Dermis microvascular lymphatic vessel endothelial cell (primary cell): ENCODE measurements at places on chromosomes 2 and 18.
A peak's percentile ranks its signal among the peaks of the same experiment; 100 is the strongest.

- no peak for DNase-seq
Measured at GRCh38 chr2:219294356-219295351, 14.5 kb downstream of the PTPRN start.

- DNase-seq: no peak
Measured at GRCh38 chr2:231250146-231250545, 51.7 kb downstream of the ARMC9 start.

DNA sequence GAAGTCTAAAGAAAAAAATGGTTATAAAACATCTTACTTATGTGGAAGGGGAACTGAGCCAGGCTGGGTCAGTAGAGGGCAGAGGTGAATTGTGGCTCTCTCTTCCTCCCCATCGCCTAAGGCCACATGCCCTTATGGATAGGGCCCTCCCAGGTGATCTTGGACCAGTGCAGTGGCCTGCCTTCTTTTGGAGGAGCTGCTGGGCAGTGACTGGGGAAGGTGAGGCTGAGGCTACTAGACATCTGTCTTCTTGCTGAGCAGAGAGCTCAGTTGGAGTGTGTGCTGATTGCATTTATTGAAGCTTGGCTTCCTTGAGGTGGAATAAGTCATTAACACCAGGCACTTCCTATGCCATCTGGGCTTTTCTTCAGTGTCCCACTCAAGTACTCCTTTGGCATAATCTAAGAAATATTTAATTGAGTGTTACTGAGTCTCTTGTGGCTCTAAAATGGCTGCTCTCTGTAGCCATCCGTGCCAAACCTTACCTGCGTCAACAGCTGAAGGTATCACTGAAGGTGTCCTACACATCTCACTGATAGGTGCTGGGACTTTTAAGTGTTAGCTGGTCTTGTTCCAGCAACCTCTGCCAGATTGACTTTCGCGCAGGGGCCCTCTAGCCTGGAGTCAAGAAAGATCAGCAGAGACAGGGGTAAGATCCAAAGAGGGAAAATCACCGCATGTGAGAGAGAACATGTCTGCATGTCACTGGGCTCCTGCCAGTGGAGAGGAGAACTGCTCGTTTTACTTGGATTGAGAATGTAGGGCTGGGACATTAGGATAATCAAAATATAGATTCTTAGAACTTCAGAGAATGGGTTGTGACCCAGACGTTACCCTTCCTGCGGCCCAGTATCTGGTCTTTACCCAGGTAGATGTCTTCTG, 256.1 kb downstream of the LTBP1 start:
- no peak for DNase-seq

DNA sequence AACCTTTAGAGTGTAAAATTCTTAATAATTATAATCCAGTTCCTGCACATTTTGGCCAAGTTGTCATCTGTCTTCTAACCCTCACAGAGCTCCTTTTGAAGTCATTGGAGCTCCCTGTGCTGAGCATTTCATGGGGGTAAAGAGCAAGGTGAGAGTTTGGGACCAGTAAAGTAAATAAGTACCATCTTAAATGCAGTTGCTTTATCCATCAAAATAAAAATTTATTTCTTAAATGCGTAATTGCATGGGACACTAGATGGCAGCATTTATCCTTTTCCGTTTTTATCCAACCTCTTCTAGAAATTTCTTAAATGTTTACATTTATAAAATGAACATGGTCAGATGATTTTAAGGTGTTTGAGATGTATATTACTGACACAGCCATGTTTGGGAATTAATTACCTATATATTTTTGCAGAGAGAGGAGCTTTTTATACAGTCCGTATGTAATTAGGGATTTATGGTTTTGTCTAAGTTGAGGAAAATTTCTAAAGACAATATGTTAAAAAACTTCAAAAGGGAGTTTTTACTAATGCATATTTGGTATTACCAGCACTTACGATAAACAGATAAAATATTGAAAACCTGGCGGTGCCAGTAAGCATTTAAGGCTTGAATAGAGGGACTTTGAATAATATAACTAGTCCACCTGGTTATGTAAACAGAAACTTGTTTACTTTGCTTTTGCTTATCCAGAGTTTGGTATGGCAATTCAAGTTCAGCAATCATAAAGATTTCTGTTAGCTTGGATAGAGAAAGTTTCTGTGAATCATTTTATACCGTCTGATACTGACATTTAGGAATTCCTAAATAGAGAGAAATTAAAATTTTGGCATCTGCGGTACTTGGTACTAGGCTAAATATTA, 54.5 kb downstream of the ACSL3 start:
- peak; percentile 19 for DNase-seq

DNA sequence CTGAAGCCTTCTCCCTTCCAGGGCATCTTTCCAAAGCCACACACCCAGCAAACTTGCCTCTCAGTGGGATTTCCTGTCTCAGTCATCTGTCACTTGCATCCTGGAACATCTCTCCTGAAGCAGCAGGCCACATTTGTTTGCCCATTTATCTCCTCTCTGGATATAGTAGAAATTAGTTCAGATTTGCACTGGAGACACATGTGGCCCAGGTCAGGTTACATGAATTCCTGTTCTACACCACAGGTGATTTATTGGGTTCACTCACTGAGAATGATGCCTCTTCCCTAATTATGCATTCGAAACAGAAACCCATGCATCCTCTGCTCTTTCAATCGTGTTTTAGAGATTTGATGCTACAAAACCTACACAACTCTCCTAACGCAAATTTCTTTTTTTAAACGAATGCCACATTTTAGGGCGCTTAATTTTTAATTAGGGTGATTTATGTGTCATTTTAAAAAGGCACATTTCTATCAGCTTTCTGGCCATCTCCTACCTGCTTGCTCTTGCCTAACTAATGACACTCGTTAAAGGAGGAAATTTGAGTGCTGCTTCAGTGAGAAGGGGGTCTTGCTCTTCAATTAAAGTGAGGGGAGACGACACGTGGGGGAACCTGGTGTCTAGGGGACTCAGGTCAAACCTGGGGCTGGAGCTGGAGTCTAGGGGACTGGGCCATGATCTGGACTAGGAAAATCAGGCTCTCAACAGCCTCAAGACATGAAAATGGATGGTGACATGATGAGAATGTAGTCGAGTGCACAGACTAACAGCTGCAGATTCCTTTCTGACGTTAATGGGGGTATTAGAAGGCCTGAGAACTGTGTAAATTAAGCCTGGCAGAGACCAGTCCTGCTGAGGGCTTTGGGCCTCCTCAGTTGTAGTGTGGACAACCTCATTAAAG, 221.4 kb downstream of the CLIP4 start:
- no peak for DNase-seq

- DNase-seq: no peak
Measured at GRCh38 chr18:59799383-59800015, 100.3 kb upstream of the PMAIP1 start.

GRCh38 chr18:23538870-23539269, 35.6 kb downstream of the RMC1 start:
- DNase-seq: no peak

DNA sequence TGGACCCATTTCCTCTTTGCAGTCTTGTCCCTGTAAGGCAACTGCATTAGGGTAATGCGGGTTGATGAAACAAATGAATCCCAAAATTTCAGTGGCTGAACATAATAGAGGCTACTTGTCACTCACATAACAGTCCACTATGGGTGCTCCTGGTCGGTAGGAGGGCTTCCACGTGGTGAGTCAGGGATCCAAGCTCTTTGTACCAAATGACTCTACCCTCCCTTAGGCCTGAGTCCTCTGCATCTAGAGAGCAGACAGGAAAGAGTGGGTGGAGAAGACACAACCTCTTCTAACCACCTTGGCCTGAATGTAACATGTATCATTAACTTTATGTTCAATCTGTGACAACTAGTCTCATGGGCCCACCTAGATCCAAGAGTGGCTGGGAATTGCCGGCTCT, 86.2 kb upstream of the HAAO start:
- peak; percentile 32 for DNase-seq

DNA sequence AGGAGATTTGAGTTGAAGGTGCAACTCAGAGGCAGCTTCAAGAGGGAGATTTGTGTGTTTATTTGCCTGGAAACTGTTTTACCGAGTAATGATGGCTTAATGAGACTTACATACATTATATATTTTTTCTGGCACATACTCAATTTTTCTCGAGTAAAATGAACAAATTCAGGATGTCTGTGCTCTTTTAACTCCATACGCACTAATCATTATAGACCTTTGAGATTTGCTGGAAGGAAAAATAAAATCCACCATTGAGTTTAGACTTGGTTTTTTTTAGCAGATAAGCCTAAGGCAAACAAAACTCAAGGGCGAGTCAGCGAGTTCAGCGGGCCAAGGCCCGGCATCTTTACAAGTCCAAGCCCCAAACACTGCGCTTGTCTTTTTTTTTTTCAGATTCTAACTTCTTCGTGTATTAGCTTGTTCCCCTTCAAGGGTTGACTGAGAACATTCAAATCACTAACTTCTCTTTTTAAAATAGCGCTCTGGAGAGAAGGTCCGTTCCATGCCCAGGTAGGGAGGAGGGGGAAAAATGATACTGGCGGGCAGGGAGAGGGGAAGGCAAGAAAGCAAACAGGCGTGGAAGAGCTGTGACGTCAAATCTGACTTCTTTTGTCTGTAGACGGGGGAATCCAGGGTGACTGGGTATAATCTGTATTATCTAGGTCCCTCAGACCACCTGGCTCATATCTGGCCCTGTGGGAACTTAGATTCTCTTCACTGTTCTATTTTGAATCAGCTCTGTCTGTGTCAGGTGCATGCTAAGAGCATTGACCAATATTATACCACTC, 72.7 kb upstream of the MAP3K20 start:
- no peak for DNase-seq

GRCh38 chr2:189933911-189934399, 128.6 kb downstream of the MSTN start:
- DNase-seq: peak; percentile 64

- no peak for DNase-seq
Measured at GRCh38 chr2:28398101-28398834, 5.6 kb downstream of the FOSL2 start.

DNA sequence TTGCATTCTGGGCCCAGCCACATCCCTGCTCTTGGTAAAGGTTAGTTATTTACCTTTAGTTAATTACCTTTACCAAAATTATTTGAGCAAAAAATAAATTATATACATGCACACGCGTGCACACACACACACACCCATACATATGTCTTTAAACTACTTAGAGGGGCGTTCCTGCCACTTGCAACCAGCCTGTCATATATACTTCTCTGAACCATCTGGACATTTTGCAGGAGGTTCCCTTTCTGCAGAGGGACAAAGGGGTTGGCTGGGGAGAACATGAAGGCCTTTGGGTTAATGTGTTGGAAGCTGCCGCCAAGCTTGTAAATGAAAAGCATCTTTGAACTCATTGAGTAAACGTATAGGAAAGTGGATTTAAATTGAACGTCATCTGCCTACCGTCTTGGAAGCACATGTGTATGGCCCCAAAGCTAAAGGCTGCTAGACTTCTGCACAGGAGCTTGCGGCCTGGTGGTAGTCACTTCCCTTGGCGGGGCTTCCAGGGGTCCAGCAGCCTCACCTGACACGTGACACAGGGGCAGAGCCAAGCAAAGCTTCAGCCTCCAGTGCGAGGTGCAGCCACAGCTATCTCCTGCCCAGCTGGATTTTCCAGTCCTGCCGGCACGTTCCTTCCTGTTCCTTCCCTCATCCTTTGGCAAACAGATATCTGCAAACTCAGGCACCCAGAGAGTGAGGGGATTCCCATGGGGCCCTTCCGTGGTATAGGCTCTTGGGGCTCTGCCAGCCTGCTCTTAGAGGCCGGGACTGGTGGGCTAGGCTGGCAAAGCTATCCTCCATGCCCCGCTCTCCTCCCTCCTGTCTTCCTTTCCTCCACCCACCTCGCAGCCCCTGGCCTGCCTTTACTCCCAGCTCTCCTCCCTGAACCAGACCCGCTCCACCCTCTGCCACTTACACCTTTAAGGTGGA, 46.1 kb downstream of the SERTAD2 start:
- DNase-seq: no peak

DNA sequence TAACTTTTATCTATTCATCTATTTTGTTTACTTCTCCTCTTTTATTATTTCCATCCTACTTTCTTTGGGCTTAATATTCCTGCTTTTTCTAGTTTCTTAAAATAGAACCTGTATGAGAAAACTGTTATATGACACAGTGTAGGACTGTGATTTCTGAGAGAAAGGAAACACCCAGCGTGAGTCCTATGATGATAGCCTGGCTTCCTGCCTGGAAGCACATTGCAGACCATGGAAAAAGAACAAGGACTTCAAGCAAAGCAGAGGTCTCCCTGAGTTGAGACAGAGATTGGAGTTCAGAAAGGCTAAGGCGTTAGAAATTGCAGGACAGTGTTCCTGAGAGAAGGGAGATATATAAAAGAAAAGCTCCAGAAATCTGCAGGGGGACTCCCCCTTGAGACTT, 7.8 kb downstream of the RBM44 start:
- DNase-seq: peak; percentile 33

GRCh38 chr2:8412586-8412985, 269.3 kb upstream of the ID2 start:
- no peak for DNase-seq

DNA sequence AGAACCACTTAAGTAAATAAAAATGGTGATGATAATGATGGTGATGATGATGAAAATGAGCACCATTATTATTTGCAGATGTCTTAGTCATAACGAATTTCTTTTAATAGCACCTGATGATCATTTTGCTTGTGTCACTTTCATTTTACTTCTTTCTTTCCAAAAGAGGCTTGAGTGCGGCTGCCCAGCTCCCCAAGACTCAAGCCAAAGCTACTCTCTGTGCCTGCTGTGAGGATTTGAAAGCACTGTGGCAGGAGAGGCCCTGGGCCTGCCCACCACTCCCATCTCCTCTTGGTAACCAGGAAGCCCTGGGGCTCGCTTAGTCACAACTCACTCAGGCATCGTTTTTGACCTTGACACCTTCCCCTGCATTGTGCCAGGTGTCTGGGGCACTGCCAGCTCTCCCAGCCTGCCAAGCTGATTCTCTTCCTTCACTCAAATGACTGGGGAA, 41.2 kb downstream of the RPL37A start:
- peak; percentile 83 for DNase-seq

DNA sequence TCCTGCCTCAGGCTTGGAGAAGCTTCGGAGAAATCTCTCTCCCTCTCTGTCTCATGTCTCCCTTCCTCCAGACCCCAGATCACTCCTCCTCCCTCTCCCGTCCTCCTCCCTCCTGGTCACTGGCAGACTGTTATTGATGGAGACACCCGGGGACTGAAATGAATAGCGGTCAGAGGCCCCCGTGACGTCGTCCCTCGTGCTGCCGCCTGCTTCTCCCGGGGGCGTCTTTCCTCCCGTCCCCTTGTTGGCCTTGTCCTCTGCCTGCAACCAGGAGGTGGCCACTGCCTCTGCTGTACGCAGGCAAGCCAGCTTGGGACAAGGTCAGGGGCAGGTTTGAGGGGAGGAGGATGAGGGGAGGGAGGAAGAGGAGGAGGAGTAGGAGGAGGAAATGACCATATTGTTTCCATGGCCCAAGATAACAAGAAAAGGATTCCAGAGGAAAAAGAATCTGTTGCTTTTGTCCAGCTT, 78.2 kb downstream of the CELF4 start:
- peak; percentile 26 for DNase-seq

DNA sequence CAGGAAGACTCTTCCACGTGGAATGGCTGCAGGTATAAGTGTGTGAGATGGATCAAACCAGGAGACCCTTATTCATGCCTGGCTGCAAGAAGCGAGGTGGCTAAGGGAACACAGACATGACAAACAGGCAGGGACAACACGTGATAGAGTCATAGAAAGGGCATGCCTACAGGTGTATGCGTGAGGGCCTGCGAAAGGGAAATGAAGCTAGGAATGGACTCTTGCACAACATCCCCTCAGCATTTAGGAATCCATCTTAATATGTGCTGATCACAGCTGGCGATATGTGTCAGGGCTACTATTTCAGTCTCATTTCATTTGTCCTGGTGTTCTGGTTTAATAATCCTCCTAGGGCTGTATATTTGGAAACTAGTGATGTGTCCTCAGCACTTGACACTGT, 291.2 kb downstream of the MYT1L start:
- no peak for DNase-seq

- DNase-seq: no peak
Measured at GRCh38 chr2:184890311-184890710, 292.0 kb downstream of the ZNF804A start.
